ENCODE measurements at places on chromosomes 4 and X. TPM values are rescaled to one million over a fixed set of nuclear protein-coding genes. Genes with fewer than 3 reads are reported as not detected.

GRCh38 chr4:145552181-145552822, 66.9 kb upstream of the MMAA start:
- H3K4me3 ChIP-seq, result no peak overlapping the region
- no peaks in the 10 kb centered on the region for H3K27me3 ChIP-seq
- peak overlapping the region; percentile 1 for H3K27ac ChIP-seq
- peaks cover 25% of the 10 kb centered on the region for H3K36me3 ChIP-seq
- no peaks in the 10 kb centered on the region for H3K4me1 ChIP-seq
- DNase-seq, result no peak

DNA sequence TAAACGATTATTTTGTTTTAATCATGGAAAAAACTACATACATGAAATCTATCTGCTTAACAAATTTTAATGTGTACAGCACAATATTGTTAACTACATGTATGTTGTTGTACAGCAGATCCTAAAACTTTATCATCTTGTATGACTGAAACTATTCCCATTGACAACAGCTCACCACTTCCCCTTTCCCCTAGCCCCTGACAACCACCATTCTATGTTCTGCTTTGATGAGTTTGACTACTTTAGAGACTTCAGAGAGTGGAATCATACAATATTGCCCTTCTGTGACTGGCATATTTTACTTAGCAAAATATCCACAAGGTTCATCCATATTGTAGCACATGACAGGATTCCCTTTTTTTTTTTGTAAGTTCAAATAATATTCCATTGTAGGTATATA, 185.9 kb downstream of the CFAP299 start:
- DNase-seq, result no peak
- H3K36me3 ChIP-seq, result no peaks in the 10 kb centered on the region
- no peaks in the 10 kb centered on the region for H3K27me3 ChIP-seq
- no peak overlapping the region for H3K4me3 ChIP-seq

- H3K27ac ChIP-seq, result no peak overlapping the region
- H3K27me3 ChIP-seq, result no peaks in the 10 kb centered on the region
- no peaks in the 10 kb centered on the region for H3K36me3 ChIP-seq
- no peak overlapping the region for H3K4me3 ChIP-seq
- H3K4me1 ChIP-seq, result no peaks in the 10 kb centered on the region
These were observed 235.8 kb upstream of the AADAT start for GRCh38 chr4:170325599-170325998.

DNA sequence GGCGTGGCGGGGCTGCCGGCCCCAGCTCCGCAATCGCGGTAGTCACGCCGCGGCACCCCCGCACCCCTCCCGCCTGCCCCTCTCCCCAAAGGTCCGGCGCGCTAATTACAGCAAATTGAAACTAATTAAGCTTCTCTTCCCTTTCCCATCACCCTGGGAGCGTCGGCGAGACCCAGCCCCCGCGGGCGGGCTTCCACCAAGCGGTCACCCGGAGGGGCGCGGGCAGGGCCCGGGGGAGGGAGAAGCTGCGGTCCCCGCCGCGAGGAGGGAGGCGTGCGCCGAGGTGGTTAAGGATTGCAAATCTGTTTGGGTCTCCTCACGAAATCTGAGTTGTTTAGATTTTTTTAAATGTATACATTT, 13.1 kb downstream of the ARX start:
- H3K27ac ChIP-seq, result no peak overlapping the region
- peaks cover 12% of the 10 kb centered on the region for H3K4me1 ChIP-seq
- peaks cover 75% of the 10 kb centered on the region for H3K27me3 ChIP-seq
- DNase-seq, result no peak

MAGEA2 gene
- not detected for polyA plus RNA-seq

DNA sequence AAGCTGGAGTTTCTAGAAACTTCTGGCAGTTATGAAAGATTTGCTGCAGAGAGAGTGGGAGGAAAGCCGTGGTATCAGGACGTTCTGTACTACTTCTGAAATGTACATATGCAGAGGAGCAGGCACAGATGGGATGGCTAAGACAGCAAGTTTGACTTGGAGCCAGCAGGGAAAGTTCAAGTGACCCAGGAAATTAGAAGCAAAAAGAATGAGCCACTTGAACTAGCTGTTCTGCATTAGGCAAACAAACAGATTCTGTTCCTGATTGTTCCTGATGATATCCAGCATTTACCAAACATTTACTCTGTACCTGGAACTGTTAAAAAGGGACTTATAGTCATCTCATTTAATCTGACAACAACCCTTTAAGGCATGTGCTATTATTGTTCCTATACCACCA, 41.4 kb upstream of the CXCL13 start:
- H3K27me3 ChIP-seq, result no peaks in the 10 kb centered on the region
- H3K36me3 ChIP-seq, result no peaks in the 10 kb centered on the region
- no peak overlapping the region for H3K27ac ChIP-seq
- peak; percentile 40 for DNase-seq
- no peak overlapping the region for H3K4me3 ChIP-seq

DNA sequence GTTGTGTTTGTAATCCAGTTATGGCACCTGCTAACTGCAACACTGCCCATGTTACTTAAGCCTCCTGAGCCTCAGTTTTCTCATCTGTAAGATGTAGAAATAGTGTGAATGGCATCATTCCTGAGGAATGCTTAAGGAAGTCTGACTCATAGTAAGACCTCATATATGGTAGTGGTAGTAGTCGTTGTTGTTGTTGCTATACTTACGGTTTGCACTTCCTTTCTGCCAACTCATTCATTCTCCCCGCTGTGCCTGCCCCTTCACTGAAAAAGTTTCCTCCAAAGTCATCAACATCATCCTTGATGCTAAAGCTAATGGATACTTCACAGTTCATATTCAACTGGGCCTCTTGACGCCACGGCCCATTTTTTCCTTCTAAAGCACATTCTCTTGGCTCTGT, 54.2 kb upstream of the SPANXN3 start:
- no peak for DNase-seq
- no peaks in the 10 kb centered on the region for H3K4me1 ChIP-seq
- H3K4me3 ChIP-seq, result no peak overlapping the region
- no peaks in the 10 kb centered on the region for H3K27me3 ChIP-seq

DNA sequence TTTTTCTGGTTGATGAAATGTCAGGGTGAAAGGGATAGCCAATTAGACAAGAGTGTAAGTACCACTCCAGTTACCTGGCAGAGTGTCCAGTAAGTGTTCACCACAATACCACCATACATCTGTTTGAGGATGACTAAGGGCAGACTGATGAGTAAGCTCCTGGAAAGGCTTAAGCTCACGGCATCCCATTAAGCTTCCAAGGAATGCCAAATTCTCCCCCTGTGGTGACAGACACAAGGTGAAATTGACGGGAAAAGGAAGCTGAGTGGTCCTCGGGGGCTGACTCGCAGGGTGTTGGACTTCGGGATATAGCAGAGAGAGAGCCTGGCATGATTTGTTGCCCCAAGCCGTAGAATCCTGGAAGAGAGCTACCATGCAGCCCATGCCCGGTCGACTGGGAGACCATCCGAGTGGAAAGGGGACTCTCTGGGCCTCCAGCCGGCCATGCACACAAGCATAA, 7.6 kb upstream of the BST1 start:
- no peak overlapping the region for H3K27ac ChIP-seq
- no peak overlapping the region for H3K4me3 ChIP-seq
- no peaks in the 10 kb centered on the region for H3K36me3 ChIP-seq

DNA sequence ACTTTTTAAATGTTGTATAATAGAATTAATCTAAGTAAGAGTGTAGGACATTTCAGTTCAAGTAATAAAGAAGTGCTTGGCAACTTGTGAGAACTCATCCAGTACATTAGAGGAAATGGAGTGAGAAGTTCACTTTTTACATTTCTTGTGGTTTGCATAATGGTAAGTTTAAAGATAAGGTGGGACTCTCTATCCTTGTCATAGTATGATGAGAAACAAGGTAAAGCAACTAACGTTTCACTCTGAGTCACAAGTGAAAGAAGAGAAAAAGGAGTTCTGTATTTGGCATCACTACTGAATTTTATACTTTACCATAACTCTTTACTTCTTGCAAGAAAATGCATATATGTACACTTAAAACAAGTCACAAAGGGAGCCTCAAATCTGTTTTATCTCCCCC, 219.4 kb downstream of the SLC4A4 start:
- H3K4me1 ChIP-seq, result no peaks in the 10 kb centered on the region
- no peak overlapping the region for H3K4me3 ChIP-seq
- no peak overlapping the region for H3K27ac ChIP-seq
- DNase-seq, result no peak

DNA sequence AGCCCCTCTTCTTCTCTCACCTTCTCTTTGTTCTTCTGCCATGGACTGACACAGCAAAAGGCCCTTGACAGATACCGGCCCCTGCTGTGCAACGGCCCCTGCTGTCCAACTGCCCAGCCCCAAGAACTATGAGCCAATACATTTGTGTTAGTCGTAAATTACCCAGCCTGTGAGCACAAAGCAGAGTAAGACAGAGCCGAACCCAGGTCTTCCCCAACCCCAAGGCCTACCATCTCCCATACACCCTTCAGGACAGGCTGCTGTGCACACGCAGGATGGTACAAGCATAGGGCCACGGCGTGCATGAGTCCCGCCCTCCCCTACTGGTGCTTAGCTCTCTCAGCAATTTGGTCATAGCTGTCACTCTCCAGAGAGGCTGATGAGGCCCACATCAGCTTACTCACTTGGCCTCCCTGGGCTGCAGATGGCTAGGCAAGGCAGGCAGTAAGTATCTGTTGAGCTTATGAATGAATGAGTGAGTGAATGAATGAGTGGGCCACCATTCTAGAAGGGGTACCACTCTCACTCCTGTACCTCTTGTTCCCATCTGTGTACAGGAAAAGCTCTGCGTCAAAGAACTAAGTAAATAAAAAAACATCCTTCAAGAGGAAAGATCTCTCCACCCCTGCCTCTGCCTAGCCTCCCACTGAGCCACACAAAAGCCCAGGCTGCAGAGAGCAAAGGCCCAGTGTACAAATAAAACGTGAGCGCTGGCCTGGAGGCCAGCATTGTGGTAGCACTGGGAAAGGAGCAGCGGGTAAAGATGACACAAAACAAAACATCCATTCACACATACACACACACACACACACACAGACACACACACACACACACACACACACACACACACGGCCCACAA, 13.9 kb downstream of the WDR1 start:
- peak overlapping the region; percentile 69 for H3K27ac ChIP-seq
- H3K4me3 ChIP-seq, result no peak overlapping the region
- DNase-seq, result no peak
- peaks cover 78% of the 10 kb centered on the region for H3K4me1 ChIP-seq

HTR2C gene
- polyA plus RNA-seq, result not detected
